ENCODE measurements at places on chromosomes 4 and X.

DNA sequence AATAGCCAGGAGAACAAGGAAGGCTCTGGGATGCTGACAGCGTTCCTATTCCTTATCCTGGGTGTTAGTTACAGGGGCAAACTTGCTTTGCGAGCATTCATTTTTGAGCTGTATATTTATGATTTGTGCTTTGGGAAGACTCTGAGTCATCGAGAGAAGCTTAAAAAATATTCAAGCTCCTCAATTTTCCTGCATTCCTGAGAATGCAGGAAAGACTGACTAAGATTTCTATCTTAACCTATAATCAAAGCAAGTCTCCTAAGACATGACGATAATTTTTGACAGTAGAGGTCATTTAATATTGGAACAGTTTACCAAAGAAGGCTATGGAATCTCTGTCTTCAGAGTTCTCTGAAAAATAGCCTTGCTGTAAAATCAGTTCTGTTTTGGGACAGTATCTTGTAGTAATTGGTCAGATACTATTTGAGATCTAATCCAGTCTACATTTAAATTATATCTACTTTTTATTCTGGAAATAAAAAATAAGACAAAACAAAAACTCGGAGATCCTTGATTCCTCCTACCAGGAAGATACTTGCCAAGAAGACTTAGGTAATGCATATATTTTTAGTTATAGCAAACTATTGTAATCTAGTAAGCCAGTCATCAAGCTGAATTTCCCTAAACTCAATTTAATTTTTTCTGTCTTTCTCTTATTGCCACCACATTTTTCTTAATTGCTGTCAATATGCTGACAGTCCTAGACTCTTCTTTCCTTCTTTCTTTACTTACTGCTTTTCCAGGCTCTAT lies 31.7 kb downstream of the BBS12 start:
- no peak for DNase-seq

DNA sequence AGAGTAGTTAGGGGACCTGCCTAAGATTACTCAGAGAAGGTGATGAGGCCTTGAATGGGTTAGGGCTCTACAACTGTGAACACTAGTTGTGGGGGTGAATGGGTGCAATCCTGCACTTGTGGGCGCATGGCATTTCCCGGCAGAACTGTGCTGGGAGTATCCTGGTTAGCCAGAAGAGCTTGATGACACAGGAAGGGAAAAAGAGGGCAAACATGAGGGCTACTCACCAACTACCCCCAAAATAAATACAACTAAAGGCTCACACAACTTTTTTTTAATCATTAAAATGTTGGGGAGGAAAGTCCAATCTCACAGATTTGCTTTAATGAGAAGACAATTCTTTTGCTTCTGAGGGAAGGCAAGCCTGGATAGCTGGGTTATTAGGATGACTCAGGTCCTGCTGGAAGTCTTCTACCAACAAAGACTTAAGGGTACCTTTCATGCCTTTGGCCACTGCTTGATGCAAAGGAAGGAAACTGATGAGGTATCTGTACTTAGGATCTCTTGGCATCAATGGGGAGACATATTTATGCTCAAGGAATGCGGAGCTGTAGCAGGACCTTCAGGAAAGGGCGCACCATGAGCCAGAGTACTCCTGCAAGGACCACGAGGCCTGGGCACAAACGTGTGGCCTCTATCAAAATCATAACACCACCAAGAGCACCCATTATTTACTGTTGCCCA lies 2.6 kb downstream of the PHKA2 start:
- DNase-seq: no peak

DNA sequence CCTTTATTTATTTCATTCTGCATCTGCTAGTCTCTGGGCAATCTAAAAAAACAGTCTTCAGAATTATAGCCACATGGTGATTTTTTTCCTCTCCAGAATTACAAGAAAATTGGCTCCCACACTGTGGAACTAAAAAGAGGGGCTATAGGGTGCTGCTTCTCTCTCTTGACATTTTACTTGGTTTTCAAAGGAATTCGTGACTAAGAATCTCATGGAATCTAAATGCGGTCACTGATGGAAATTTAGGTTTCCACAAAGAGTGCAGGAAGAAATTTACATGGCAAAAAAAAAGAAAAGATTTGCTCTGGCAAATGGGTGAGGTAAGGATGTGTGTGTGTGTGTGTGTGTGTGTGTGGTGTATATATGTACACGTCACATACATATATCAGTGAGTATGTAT lies 10.2 kb downstream of the ATXN3L start:
- DNase-seq: no peak

DNA sequence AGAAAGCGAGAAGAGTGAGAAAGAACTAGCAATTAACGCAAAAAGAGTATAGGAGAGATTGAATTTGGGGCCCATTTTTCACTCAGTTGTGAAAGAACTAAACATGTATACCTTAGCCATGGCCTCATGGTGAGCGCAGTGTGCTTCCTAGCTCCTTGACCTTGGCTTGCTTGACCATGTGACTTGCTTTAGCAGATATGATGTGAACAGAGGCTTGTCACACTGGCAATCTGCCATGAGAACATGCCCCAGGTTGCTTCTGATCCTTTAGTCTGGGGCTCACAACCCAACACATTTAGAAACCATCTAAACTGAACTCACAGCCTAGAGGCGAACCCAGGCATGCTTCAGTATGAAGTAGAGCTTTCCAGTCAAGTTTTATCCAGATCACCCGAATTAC lies 260.1 kb upstream of the FTHL17 start:
- DNase-seq: no peak
